ENCODE measurements at places on chromosomes 1 and 21.

- no peak for ATAC-seq
Measured at GRCh38 chr1:58592522-58593134, 15.6 kb upstream of the TACSTD2 start.

- no peak for ATAC-seq
Measured at GRCh38 chr1:3822421-3822820, 26.1 kb upstream of the LRRC47 start.

GRCh38 chr1:52056937-52057231, 789 bp downstream of the BTF3L4 start:
- ATAC-seq = no peak

DNA sequence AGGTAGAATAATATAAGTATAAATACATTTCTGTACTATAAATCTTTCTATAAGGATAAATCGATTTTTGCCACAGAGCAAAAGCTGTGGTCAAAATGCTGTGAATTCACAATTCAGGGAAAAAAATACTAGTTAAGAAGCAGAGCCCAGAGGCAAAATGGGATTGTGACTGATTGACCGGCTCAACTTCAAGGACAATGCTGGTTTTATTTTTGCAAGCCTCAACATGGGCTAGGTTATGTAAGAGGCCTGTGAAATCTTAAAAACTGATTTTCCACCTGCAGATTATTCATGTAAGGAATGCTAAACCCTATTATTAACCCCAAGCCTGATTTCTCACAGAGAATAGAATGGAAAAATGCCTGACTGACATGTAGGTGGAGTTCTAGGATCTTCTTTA, 155.1 kb downstream of the HHAT start:
- no peak for ATAC-seq

GRCh38 chr1:240074422-240074821, 17.3 kb upstream of the FMN2 start:
- ATAC-seq = no peak

GRCh38 chr1:210857705-210858104, 276.2 kb downstream of the KCNH1 start:
- ATAC-seq = no peak

DNA sequence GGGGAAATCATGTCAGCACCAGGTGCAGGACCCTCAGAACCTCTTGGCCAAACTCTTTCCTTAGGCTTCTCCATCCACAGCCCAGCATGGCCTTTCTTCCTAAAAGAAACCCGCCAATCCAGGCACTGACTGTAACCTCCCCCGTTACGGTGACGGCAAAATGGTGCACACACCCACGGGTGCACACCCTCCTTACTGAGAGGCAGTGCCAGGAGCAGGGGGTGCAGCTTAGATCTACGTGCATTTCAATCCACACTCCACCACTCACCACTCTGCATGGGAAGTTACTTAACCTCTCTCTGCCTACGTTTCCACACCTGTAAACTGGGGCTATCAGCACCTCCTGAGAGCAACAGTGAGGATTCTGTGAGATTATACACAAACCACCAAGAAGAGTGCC, 31.0 kb downstream of the SUSD4 start:
- ATAC-seq = no peak

GRCh38 chr1:148263906-148264255, 111.8 kb upstream of the NBPF11 start:
- no peak for ATAC-seq

- no peak for ATAC-seq
Measured at GRCh38 chr21:24423546-24423945, 1183.7 kb downstream of the MRPL39 start.

GRCh38 chr21:41317458-41317857, 857 bp downstream of the FAM3B start:
- no peak for ATAC-seq

DNA sequence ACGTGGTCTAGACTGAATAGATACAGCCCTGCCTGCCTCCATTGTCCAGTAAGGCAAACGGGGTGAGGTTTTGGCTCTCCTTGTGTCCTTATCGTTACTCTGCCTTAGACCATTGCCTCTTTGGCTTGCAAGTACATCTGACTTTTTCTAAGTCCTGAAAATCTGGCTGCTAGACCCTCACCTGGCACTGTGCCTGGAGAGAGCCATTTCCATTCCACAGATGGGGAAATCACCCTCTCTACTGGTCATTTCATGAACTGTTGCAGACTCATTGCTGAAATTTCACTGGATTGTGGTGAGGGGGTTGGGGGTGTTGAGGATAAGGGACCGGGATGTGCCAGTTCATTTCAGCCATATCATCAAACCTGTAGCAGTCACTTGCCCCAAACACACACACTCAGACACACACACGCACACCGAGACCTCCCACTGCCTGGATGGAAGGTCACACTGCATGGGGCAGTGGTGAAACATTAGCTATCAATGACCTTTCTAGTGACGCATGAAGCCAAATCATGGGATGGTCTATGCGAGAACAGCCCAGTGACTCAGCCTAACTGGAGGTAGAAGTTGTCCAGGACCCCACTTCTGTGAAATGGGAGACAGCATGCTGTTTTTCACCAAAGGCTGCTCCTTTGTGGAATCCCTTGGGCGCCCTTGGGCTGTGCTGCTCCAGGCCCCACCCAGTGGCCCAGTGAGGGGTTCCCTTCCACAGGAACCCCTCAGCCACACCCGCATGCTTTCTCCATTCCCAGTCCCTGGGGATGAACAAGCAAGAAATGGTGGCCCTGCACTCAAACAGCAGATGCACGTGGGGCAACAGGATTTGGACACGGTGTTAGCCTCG, 34.9 kb upstream of the VASH2 start:
- ATAC-seq = no peak

- no peak for ATAC-seq
Measured at GRCh38 chr1:16615253-16616252, 2.2 kb upstream of the NBPF1 start.

- no peak for ATAC-seq
Measured at GRCh38 chr1:96478228-96478627, 243.4 kb upstream of the PTBP2 start.

DNA sequence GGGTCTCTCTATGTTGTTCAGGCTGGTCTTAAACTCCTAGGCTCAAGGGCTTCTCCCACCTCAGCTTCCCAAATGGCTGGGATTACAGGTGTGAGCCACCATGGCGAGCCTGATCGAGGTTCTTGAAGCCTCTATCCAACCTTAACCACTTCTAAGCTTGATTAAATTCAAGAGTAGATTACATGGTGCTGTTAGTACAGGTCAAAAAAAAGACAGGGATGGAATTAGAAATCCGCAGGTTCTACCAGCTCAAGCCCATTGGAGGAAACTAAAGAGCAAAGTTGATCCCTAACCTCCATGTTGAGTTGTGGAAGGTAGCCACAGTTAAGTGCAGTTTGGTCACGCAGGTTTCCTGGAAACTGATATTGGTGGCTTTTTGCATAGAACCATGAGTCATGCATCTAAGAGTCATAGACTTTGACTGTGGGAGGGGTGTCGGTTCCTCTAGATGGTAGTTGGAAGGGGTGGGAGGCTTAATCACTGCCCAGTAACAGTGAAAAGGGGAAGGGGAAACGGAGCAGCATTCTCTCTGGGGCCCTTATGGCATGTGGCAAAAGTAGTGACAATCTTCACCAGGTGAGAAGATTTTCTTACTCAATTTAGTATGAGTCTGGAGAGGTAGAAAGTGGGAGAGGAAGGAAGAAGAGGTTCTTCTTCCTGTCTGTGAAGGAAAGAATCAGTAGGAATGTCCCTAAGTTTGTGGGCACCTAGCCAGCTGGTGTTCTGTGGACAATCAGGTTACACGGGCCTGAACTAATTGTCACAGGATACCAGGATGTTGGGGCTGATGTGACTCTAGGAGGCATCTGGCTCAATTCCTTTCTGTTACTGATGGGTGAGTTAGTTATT, 7.0 kb downstream of the CD53 start:
- peak; percentile 70 for ATAC-seq

- no peak for ATAC-seq
Measured at GRCh38 chr1:25687221-25688017, 70.8 kb downstream of the MAN1C1 start.

DNA sequence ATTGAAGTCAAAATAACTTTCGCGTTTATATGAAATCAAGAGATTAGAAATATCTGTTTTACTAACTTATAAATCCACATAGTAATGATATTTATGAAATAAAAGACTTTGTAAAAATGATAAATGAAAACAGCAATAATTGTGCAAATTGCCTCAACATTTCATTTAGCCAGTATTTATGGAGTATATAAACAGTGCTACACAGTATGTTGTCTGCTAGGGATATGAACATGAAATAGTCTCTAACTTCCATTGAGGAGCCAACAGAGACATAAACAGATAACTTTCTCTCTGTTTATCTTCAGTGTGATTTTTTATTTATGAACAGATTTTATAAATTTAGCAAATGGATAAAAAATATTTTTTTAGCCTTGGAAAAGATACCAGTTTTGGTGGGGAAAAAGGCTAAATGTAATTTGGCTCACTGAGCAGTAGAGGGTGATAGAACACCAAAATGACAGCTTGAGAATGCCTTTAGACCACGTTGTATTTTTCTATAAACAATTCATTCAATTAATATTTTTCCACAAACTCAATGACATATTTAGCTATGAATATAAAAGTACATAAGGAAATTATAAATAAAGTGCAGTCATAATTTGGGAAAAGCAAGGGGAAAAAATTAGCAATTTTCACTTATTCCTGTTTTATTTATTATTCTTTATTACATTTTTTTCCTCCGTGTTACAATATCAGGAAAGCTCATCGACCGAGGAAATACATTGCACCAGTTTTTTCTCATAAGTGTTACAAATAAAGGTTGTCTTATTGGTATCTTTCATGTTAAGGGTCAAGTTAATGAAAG, 47.5 kb upstream of the EEIG2 start:
- no peak for ATAC-seq

DNA sequence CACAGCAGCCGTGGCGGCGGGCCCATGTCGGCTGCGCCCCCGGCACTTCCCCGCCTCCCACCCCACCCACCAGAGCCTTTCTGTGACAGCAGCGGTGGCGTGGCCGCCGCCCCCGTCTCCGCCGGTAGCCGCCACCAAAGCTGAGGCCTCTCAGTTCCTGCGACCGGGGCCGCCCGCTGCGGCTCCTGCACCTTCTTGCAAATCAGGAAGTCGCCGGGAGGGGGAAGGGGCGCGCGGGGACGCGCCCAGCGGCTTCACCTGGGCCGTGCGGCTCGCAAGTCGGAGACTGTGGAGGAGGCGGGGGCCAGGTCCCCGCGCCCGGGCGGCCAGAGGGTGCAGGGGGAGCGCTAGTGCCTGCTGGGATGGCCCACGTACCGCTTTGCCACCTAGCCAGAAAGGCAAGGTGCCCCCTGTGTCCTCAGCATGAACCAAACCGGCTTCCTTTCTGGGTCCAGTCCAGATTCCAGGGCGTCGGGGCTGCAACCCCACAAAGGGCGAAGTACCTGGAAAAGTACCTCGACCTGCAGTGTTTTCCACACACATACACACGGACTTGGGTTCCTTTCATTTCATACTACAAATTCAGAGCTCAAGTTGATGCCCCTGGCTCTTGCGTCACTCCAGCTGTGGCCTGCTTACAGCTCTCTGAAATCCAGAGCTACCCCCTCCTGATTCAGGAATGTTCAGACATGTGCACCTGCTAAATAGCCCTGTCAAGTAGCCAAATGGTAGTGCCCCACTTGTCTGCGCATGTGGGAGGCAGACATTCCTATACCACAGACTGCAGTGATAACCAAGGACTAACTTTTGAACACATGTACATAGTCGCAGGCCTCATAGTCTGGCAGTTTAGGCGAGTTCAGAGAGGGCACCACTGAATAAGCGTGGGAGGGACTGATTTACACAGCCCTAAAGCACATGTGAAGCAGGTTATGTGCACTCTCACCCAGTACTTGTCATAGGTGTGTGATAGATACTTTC, at the start of gene DENND1B:
TSS of gene DENND1B (minus strand) at position 199 of the 981 bp plus-strand sequence. CDS start 325 bp downstream, outside the sequence.
- peak; percentile 71 for ATAC-seq

- no peak for ATAC-seq
Measured at GRCh38 chr21:45347048-45347711, 57.8 kb upstream of the COL18A1 start.

- no peak for ATAC-seq
Measured at GRCh38 chr1:2070800-2071530, 20.8 kb downstream of the PRKCZ start.

DNA sequence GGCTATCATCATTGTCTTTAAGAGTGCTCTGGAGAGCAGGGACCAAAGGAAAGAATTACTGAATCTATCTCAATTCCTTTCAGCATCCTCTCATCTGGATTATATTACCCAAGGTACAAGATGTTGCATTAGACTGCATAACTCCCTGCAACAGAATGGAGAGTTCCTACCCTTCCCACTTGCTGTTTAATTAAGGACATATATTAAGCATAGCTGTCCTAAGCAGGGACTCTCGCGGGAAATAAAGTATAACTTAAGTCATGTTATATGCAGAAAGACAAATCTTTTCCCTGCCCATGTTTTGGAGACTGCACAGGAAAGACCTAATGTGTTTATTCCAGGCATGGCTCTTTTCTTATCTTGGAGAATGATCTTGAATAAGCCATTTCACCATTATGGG, 6.8 kb upstream of the JAM2 start:
- ATAC-seq = no peak

- ATAC-seq = no peak
Measured at GRCh38 chr1:81414488-81415015, 386.2 kb upstream of the ADGRL2 start.

DNA sequence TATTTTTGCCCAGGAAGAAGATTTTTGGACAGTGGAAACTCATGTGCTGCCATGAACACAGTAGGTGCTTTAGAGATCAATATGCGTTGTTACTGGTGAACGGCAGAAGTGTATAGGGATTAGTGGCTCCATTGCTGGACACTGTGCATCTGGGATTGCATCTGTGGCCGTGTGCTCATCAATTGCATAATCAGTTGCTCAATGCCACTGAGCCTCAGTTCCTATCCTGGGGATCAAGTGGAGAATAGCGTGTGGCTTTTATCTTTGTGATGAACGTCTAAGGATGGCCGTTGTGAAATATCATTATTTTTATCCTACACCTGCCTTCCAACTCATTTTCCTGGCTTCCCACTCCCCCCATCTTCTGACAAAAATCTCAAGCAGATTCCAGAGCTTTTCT, 5.4 kb downstream of the TNN start:
- no peak for ATAC-seq

DNA sequence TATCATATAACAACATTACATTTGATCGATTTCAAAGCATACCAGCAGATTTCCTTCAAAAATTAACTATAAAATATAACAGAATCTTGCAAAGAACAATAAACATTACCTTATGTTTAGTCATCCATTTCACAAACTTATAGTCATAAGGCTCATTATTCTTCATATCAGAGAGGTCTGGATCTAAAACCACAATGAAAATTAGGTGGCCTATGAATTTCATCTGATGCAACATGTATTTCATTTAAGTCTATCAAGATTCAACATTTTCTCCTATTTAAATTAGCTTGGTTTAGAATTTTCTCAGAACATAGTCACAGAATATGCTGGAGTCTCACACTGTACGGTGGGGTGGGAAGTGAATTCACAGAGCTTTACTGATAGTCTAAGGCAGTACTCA, 49.2 kb downstream of the KYAT3 start:
- ATAC-seq = no peak

All from activated T-helper 17 cell treated with anti-CD3 and anti-CD28 coated beads, Interleukin-2, amount 50 U/mL, for 72 hours (primary cell).